ENCODE measurements at places on chromosomes 3 and 15. TPM values are rescaled to one million over a fixed set of nuclear protein-coding genes. Genes with fewer than 3 reads are reported as not detected.

KLHL40 gene
- total RNA-seq = not detected

CHRM5 gene
- not detected for total RNA-seq

SLC24A5 gene
- total RNA-seq = not detected

SI gene
- total RNA-seq = not detected

TRIM42 gene
- not detected for total RNA-seq

LMAN1L gene
- total RNA-seq = under 0.01 TPM

B3GALNT1 gene
- 7.4 TPM for total RNA-seq

Data from bronchial epithelial cell (primary cell).